ENCODE measurements at places on chromosomes 2 and 18.

GRCh38 chr2:8015848-8016600 lies 665.8 kb upstream of the ID2 start:
- no peak for DNase-seq

- DNase-seq = no peak
Observed at GRCh38 chr18:22136395-22136794, 33.0 kb upstream of the GATA6 start.

- DNase-seq = no peak
Observed at GRCh38 chr2:109264595-109265328, 135.8 kb downstream of the SH3RF3 start.

DNA sequence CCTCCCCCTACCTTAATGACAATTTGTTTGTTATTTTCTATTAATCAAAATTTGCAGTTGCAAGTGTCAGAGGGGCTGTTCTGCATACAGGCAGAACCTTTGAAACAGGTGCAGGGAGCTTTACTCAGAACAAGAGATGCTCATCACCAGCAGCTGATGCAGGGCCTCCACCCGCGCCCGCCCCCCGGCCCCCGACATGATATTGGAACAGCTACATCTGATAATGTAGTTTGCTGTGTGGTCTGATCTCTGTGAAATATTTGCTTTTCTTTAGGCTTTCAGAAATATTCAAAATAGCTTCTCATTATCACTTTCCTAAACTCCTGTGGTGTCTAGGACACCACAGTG lies 130.0 kb downstream of the PRKCE start:
- DNase-seq = no peak

- DNase-seq = no peak
Observed at GRCh38 chr18:6782861-6783260, 53.3 kb downstream of the ARHGAP28 start.

DNA sequence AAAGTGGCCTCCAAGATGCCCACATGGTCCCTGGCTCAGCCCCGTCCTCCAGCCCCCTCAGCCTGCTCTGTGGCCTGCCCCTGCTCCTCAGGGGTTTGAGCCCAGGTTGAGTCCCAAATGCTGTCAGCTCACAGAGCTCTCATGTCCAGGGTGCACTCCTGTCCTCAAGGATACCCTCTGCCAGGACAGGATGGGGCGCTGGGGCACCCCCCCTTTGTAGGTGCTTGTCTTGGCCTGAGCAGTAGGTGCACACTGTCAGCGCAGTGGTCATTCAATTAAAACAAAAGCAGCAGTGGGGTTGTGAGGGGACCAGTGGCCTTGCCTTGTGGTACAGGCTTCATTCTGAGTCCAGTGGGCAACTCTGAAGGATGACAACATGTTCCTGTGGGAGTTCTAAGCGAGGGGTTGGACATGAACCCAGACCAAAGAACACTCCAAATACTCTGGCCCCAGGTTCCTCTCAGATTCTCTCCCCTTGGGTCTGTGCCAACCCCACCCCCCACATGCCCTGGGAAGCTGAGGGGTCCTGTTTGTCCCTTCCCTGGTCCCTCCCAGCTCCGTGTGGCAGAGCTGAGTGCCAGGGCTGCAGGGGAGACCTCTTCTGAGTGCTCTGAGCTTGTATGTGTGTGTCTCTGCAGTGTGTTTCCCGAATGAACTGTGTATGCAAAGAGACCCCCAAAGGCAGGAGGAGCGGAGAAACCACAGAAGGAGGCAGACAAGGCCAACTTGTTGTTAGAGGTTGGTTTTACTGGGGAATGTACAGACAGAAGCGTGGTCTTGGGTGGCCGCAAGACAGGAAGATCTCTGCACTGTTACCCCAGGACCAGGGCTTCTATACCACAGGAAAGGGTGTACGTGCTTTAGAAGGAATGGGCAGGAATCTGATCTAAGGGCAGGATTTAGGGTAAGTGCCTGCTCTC lies 155.6 kb upstream of the HS6ST1 start:
- DNase-seq = no peak

GRCh38 chr2:223486751-223487150 lies 115.4 kb downstream of the SCG2 start:
- no peak for DNase-seq

GRCh38 chr18:48292229-48292628 lies 117.0 kb downstream of the ZBTB7C start:
- DNase-seq = no peak

- no peak for DNase-seq
Observed at GRCh38 chr2:235936493-235936892, 231.7 kb downstream of the GBX2 start.

GRCh38 chr2:225543626-225544025 lies 144.1 kb downstream of the NYAP2 start:
- DNase-seq = no peak

DNA sequence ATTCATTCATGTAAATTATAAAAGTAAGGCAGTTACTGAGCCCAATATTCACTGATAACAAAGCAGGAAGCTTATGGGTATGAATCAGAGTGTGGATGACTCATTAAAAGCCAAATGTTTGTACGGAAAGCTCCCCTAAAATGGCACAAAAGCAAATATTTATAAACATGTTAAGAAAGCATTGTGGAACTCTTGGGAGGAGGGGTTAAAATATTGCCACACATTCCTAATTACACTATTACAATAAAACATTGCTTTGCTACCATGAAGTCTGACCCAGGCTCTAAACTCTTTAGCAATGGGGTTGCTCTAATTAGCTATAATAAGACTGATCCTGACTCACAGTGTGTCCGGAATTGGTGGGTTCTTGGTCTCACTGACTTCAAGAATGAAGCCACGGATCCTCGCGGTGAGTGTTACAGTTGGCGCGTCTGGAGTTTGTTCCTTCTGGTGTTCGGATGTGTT lies 110.9 kb downstream of the NAB1 start:
- no peak for DNase-seq

DNA sequence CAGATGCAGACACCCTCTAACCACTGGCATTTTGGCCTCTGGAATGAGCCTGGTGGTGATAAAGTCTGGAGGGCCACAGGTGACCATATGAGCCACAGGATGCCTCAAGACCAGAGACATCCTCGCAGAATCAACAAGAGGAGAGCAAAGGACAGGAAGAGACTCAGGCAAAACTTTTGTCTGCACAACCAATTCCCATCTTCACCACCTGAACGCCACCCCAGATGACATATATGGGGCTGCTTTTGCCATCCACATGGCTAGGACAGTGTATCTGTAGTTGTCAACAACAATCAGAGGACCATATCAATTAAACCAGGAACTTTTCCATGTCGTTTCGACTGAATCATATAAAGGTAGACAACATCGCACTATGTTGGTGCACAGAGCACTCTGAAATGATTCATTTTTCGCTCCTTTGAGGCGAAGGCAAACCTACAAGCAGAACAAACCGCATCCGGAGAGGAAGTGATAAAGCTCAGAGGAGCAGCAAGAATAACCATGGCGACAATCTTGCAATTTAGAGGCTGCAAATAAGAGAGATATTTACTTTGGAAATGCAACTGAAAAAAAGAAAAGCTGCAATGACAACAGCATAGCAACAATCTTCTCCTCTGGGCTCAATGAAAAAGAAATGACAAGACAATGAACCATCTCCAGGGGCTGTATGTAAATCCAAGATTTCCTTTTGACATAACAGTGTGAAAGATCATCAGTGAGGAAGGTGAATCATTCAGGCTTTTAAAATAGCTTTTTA lies 204.5 kb downstream of the ARL4C start:
- peak; percentile 69 for DNase-seq

DNA sequence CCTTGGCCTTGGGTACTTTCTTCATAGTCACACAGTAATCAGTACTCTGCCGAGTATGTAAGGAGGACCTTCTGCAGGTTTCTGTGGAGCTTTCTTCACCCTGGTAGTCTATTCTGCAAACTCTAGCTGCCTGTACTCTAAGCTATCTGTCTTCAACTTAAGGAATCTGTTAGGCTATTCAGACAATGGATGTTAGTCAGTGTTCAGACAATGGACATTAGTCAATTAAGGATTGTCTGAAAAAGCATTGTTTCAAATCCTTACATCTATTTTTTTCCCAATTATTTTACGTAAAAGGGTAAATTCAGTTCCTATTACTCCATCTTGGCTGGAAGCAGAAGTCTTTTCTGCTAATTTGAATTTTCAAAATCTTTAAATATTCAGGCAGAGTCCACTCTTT lies 75.7 kb downstream of the WDR7 start:
- no peak for DNase-seq

DNA sequence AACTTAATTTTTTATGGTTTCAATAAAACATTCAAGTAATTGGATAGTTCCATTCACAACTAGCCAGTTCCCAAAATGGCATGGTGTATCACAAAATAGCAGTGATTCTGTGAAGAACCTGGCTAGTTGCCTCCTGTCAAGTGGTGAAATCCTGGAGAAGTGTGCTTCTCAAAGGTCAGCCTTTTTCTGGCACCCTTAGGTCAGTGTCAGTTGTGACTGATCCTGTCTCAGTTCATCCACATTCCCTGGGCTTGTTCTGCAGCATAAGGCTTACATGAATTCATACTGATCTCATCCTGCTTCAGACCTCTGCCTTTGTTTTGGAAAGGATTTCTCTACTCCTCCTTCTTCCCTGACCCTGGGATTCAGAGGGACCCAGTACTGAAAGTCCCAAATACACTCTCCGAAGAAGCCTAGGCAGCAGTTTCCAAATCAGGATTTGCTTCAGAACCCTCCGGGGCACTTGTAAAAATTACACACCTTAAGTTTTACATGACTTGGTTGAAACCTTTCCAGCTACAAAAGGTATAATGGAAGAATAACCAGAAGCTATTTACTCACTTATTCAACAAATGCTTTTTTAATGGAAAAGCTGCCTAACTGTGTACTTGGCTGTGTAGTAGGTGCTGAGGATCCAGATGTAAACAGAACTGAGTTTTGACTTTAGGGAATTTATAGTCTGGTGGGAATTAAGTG lies 11.0 kb downstream of the MAP3K20 start:
- DNase-seq = no peak

GRCh38 chr2:8125741-8126711 lies 555.8 kb upstream of the ID2 start:
- DNase-seq = no peak

GRCh38 chr2:69724540-69725159 lies 17.3 kb upstream of the ANXA4 start:
- DNase-seq = peak; percentile 85

DNA sequence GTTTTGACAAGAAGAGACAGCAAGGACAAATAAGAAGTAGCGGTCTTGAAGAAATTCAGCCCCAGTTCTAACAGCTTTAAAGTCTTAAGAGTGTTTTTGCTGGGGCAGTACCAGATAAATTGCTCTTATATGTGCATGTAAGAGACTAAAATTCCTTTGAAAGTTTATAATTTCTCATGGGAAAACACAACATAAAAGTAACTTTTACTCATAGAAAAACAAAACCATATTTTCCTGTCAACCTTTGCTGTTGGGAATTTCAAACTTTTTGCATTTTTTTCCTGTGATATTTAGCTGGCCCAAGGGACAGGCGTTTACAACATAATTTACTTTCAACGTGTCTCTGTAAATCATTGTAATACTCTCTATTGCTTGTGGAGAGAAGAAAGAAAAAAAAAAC lies 767.8 kb upstream of the ZEB2 start:
- DNase-seq = no peak

GRCh38 chr2:13654416-13654815 lies 937.7 kb downstream of the TRIB2 start:
- no peak for DNase-seq

DNA sequence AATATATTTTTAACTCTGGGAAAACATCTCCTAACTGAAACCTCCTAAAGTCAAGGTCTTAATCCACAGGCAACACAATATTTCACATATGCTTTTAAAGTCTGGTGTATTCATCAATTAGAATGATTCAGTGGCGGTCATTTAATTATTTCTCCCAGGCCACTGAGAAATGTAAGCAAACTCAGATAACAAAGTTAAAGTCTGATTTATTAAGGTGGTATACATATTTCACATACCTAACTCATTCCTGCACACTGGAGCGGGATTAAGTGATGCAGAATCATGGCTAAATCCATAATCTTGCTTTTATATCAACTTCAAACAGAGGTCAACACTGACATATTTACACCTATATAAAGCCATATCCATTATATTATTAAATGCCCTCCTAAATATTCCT lies 43.7 kb downstream of the FRZB start:
- DNase-seq = no peak

DNA sequence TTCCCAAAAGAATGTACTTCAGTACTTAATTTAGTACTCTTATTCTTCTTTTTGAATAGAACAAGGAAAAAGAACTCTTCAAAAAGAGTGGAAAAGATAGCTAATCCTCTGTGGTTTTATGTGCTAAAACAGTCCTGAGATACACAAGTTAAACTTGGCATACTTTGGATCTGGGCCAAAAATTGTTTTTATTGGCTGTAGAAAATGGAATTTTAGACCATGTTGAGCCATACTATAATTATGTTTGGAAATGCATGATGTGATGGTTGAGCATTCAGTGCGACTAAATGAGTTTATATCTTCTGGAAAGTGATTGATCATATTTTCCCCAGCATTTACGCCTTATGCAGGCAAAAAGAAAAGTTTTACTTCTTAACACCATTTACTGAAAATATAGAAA lies 18.0 kb upstream of the PDE1A start:
- no peak for DNase-seq

DNA sequence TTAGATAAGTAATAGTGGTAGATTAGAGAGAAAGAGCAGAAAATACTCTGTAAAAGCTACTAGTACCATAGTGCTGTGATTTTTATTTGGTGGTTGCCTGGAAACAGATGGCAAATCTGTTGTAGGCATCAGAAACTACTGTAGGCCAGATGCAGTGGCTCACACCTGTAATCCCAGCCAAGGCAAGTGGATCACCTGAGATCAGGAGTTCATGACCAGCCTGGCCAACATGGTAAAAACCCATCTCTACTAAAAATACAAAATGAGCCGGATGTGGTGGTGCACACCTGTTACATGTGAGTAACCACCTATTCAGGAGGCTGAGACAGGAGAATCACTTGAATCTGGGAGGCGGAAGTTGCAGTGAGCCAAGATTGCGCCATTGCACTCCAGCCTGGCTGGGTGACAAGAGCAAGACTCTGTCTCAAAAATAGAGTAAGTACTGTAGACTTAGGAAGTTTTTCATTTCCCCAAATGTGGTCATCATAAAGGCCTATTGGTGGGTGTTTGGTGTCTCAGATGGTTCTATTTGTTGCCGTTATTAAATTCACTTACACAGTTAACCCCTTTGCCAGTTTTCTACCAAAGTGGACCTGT lies 79.6 kb downstream of the SPTBN1 start:
- no peak for DNase-seq

DNA sequence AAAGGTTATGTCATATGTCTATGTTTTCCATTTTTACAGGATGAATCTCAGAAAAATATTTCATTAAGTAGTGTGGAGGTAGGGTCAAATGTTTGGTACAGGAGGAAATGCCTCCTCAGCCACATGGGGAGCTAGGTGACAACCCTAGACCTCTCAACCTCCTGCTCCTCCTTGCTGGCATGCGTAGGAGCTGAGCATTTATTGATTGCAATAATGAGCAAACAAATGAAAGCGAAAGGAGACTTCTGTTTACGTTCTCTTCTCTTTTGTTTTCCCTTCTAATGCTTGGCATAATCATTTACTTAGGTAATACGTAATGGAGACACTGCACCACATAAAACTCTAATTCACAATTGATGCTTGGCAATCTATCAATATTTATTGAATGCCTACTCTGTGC lies 95.1 kb upstream of the CCBE1 start:
- no peak for DNase-seq

GRCh38 chr2:54574107-54574859 lies 118.2 kb downstream of the SPTBN1 start:
- DNase-seq = peak; percentile 75
